ENCODE measurements at places on chromosomes 2 and 18.
A peak's percentile ranks its signal among the peaks of the same experiment; 100 is the strongest.

- DNase-seq, result peak; percentile 72
Observed at GRCh38 chr2:235048549-235048948, 96.7 kb downstream of the SH3BP4 start.

GRCh38 chr18:48885266-48885923 is 65.4 kb downstream of the SMAD7 start:
- peak; percentile 41 for DNase-seq

- no peak for DNase-seq
Observed at GRCh38 chr18:67730886-67731285, 214.4 kb upstream of the DSEL start.

- DNase-seq, result peak; percentile 41
Observed at GRCh38 chr2:11559066-11559785, 25.4 kb downstream of the GREB1 start.

- no peak for DNase-seq
Observed at GRCh38 chr2:221822416-221822815, 250.3 kb upstream of the EPHA4 start.

DNA sequence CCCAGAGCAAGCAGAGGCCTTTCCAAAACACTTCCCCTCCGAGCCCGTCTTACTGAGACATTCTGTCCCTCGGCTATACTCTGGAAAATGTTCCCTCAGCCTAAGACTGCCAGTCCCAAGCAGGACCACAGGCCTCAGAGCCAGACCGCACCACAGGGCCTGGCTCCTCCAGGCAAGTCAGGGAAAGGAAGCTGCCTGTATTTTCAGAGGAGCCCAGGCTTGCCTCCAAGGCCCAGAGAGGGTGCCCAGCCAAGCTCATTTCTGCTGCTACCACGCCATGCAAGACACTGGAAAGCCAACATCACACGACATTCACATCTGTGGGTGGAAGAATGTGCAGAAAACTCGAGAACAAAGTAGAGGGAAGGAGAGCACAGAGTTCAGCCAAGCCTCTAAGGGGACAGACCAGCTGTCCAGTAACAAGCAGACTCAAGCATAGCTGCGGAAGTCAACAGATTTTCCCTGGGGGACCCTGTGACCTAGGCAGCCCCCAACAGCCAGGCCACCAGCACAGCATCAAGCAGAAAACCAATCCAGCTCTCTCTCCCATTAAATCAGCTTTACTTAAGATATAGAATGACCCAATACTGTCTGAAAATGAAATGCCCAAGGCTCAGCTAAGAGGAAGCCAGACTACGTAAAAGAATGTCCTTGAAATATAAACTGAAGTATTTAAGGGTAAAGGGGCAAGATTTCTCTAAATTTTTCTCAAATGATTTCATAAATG is 123.9 kb downstream of the ZFP36L2 start:
- no peak for DNase-seq

- no peak for DNase-seq
Observed at GRCh38 chr2:28137221-28137620, 246.7 kb downstream of the BABAM2 start.

GRCh38 chr2:236910781-236911495 is 174.8 kb upstream of the COPS8 start:
- no peak for DNase-seq

DNA sequence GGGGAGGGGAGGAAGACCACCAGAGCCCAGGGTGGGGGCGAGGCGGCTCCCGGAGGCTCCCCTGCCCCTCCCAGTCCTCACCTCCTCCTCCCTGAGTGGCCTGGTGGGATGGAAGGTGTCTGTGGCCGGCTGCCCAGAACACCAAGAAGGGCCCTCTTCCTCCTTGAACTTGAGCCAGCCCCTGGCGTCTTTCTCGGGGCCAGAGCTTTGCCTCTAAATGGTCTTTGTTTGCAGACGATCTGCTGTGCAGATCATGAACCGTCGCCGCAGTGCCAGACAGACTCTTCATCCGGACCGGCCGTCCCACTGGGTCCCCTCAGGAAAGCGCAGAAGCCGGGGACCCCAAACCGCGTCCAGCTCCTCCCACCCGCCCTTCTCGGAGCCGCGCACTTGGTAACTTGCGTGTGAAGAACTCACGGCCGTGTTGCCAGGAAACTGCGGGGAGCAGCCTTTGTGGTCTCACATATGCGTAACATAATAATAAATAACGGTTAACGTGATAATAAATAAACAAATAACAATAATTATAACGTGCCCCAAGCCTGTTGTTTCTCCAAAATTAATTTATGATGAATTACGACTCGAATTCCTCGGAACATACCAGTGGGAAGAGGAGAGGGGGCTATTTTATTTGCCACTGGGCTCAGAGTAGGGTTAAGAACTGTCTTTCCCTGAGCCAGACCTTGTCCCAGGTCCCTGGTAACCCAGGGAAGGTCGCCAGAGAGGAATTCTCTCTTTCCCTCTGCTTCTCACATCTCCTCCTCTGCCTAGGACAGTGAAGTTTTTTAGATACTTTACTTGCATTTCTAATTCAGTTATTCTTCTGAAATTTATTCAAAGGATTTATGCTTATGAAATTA is 41.0 kb downstream of the PTGR3 start:
- no peak for DNase-seq

DNA sequence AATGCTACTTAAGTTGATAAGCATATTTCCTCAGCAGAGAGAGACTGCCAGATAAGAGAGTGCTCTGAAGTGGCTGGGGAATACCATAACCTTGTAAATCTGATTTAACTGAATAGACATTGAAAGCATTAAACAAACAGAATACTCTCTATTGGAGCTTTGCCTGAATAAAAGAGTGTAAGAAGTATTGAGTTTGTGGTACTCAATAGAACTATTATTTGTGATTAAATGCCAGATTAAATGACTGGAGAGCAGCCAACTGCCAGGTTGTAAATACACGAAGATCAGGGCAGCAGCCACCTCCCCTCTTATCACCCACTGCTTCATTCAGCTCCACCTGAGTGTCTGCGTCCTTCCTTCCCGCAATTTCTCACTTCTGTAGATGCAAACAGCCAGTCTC is 373.6 kb downstream of the DCDC2C start:
- no peak for DNase-seq

GRCh38 chr2:152134488-152135280 is 35.8 kb upstream of the CACNB4 start:
- no peak for DNase-seq

DNA sequence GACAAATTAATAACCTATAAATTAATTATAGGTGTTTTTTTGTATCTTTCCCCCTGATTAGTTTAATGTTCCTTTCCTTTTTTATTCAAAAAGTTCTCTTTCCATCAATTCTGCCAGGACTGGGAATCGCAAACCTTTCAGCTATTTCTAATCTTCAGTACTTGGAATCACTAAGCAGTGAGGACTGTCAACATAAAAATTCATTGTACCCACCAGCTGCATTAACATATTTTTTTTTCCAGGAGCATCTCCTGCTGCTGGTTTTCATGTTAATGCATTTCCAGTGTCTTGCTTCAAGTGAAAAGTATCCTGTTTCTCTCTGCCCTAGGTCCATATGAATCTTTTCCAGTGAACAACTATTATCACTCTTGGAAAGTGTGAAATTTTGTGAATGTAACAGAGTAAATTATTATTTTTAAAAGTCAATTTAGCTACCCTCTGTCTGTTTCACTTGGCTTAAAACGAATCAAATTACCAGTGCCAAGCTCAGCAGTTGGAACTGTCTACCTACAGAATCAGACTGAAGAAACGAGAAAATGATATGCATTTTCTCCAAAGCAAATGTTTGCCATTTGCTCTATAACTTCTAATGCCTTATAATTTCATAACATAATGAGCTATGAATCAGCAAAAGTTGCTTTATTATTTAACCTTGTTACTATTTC is 804.4 kb downstream of the EPHA4 start:
- DNase-seq, result no peak

DNA sequence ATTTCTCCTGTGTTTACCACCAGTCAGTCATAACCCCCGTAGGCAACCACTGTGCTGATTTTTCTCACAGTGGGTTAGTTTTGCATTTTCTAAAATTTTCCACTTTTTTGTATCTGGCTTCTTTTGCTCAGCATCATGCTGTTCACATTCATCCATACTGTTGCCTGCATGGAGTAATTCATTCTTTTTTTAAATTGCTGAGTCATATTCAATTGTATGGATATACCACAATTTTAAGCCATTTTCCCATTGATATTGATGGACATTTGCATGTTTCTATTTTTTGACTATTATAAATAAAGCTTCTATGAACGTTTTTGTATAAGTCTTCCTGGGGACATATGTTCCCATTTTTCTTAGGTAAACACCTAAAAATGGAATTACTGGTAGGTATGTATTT is 40.5 kb downstream of the ASB18 start:
- DNase-seq, result no peak

- no peak for DNase-seq
Observed at GRCh38 chr2:15844211-15844801, 96.0 kb upstream of the MYCN start.

DNA sequence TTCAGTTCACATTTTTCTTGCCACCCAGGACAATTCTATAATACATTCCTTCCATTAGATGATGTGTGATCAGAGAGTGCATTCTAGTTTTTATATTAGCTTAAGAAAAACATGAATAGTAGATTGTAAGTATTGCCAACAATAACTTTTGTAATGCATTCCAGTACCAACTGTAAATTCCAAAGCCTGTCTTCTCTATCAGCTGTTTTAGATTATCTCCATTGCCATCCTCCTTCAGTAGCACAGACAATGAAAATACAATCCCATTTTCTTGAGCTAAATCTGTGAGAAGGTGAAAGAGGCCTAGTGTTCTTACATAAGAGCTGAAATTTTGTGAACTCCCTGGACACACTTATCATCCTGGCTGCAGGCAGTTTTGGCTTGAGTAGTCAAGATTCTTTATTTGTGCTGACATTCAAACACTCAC is 103.9 kb downstream of the CCBE1 start:
- no peak for DNase-seq

DNA sequence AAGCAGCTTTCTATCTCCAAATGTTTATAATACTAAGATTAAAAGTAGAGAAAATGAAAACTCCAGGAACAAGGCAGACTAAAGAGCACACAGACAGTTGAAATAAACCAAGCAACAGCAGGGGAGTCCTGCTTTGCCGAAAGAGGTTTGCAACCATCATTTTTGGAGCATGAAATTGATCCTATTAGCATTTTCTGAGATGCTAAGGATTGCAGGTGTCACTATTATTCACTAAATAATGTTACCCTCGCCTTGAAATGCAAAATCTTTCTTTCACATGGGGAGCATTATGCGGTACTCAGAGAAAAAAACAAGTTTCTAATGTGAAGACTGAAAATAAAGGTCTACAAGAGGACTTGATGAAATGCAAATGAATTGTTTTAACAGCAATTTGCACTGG is 81.7 kb upstream of the DNAJC10 start:
- DNase-seq, result no peak
